ENCODE measurements at places on chromosomes 12 and 14.

- no peak for DNase-seq
These were observed 325.8 kb upstream of the OR4E1 start for GRCh38 chr14:21999402-21999801.

GRCh38 chr14:105476097-105476830 lies 1.6 kb downstream of the CRIP2 start:
- no peak for DNase-seq

GRCh38 chr12:30826276-30826675 lies 71.5 kb upstream of the CAPRIN2 start:
- DNase-seq = no peak

GRCh38 chr12:112971248-112971647 lies 7.1 kb upstream of the OAS2 start:
- DNase-seq = no peak

DNA sequence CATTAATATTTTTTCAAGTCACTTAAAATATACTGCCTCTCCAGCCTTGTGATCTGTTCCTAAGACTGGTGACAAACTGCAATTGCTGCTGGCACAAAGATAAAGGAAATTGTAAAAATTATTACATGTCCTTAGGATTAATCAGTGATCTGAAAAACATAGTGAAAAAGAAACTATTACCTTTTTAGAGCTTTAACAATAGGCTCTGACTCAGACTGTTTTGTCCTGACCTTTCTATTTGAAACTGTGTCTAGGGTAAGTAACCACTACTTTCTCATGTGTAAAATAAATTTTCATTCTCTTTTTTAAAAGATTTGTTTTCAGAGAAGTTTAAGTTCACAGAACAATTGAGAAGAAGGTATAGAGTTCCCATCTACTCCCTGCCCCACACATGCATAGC lies 80.4 kb upstream of the CLEC14A start:
- no peak for DNase-seq

GRCh38 chr14:59890676-59891075 lies 20.1 kb upstream of the RTN1 start:
- no peak for DNase-seq

DNA sequence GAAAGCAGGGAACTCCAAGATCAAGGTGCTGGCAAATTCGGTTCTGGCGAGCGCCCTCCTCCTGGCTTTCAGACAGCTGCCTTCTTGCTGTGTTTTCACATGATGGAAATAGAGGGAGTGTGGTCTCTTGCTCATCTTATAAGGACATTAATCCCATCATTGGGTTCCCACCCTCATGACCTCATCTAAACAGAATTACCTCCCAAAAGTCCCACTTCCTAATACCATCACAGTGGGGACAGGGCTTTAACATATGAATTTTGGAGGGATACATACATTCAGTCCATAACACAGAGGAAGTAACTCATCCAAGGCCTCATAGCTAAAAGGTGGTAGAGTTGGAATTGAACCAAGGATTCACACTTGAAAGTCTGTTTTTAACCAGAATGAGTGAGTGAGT lies 28.6 kb downstream of the DYRK2 start:
- no peak for DNase-seq

- no peak for DNase-seq
These were observed 15.4 kb downstream of the PDE1B start for GRCh38 chr12:54564768-54565167.

DNA sequence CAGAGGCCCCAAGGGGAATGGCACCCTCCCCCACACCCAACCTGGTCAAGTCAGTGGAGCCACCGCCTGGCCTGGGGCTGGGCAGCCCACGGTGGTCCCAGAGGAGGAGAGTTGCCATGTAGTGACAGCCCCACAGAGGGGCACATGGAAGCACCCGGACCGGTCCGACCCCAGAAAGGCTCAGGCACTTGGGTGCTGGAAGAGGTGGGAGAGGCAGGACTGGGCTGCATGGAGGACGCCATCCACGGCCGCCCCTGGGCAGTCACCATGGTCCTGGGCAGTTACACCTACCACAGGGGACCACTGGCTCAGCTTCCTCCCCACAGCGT lies 37.9 kb upstream of the TMEM179 start:
- DNase-seq = no peak

- no peak for DNase-seq
These were observed 1112.7 kb downstream of the LRFN5 start for GRCh38 chr14:42719391-42719790.

- no peak for DNase-seq
These were observed 63.9 kb downstream of the ITPK1 start for GRCh38 chr14:93051600-93052546.

DNA sequence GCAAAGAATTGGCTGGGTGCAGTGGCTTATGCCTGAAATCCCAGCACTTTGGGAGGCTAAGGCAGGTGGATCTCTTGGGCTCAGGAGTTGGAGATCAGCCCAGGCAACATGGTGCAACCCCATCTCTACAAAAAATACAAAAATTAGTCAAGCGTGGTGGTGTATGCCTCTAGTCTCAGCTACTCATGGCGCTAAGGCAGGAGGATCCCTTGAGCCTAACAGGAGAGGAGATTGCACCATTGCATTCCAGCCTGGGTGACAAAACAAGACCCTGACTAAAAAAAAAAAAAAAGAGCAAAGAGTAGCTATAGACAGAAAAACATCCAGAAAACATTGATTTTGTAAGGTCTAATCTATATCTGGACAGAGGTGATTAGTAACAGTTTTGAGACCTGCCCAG lies 25.0 kb downstream of the KIF21A start:
- DNase-seq = no peak

GRCh38 chr12:117441751-117442150 lies 80.3 kb upstream of the NOS1 start:
- no peak for DNase-seq

GRCh38 chr12:4526923-4527546 lies 11.7 kb upstream of the RAD51AP1 start:
- no peak for DNase-seq

- no peak for DNase-seq
These were observed 229.2 kb downstream of the ALX1 start for GRCh38 chr12:85509081-85509856.

DNA sequence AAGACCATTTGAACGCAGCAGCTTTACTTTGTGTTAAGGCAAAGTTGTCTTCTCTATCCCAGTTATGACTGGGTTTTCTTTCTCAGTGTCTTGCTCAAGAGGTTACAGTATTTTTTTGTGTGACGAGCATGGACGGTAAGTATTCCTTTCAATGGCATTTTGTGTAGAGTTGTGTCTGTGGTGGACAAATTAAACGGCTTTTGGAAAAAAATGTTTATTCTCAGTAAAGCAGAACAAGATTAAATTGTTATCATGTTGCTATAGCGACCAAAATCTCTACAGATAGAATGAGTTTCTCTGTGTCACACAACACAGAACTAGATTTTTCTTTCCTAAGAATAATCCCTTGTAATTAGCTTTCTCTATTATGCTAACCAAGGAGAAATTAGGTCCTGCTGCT lies 417.1 kb downstream of the AEBP2 start:
- DNase-seq = no peak

- DNase-seq = no peak
These were observed 36.3 kb downstream of the PTHLH start for GRCh38 chr12:27936196-27936595.

DNA sequence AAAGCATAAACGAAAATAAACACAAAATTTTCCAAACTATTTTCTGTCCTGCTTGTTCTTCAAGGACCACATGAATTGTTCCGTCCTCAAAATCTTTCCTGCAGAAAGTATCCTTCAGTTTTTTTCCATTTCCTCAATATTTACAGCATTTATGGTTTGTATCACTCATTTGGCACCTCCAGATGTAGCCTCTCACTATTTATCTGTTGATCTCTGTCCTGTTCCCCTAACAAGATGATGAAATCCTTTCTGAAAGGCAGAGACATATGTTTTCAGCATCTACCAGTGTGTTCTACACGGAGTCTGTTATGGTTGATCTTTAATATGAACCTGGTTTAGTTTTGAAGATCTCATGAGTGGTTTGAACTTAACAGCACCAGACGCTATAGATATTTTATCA lies 490.2 kb downstream of the NELL2 start:
- DNase-seq = no peak

- DNase-seq = peak; percentile 85
These were observed 393 bp upstream of the DCAF5 start for GRCh38 chr14:69153152-69153872.

GRCh38 chr14:43471595-43471994 lies 1035.5 kb downstream of the FSCB start:
- DNase-seq = no peak

DNA sequence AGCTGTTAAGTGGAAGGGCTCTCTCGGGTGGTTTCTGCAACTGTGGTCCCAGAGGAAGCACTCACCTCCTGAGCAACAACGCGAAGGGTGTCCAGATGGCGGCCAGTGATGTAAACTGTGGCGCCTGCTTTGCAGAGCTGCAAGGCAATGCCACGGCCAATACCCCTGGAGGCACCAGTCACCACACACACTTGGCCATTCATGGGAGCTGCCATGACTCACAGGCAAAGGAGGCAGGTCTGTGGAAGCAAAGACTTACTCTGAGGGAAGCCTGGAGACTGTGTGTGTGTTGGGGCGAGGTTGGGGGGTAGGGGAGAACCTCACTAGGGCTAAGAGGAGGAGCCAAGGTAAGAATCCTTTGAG lies 707 bp downstream of the DHRS1 start:
- DNase-seq = no peak

DNA sequence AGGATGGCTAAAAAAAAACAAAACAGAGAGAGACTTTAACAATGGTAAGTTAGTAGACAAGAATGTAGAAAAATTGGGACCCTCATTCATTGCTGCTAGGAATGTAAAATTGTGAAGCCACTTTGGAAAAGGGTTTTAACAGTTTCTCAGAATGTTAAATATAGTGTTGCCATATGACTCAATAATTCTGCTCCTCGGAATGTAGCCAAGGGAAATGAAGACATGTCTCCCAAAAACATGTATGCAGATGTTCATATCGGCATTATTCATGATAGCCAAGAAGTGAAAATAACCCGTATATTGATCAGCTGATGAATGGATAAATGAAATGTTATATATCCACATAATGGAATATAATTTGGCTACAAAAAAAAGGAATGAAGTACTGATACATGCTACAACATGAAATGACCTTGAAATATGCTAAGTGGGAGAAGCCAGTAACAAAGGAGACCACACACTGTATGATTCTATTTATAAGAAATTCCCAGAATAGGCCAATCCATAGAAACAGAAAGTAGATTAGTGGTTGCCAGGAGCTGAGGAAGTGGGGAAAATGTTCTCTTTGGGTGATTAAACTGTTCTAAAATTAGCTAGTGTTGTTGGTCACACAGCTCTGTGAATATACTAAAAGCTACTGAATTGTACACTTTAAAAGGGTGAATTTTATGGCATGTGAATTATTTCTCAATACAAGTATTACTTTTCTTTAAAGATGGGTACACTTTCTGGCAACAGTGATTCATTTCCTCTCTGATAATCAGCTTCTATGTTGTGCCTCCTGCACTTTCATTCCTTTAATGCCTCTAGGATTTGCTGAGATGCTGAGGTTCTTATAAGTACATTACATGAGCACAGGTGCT lies 132.5 kb downstream of the DAAM1 start:
- DNase-seq = no peak

- no peak for DNase-seq
These were observed 94.3 kb downstream of the C12orf42 start for GRCh38 chr12:103401421-103401820.

- no peak for DNase-seq
These were observed 17.8 kb downstream of the TAOK3 start for GRCh38 chr12:118354903-118355302.

DNA sequence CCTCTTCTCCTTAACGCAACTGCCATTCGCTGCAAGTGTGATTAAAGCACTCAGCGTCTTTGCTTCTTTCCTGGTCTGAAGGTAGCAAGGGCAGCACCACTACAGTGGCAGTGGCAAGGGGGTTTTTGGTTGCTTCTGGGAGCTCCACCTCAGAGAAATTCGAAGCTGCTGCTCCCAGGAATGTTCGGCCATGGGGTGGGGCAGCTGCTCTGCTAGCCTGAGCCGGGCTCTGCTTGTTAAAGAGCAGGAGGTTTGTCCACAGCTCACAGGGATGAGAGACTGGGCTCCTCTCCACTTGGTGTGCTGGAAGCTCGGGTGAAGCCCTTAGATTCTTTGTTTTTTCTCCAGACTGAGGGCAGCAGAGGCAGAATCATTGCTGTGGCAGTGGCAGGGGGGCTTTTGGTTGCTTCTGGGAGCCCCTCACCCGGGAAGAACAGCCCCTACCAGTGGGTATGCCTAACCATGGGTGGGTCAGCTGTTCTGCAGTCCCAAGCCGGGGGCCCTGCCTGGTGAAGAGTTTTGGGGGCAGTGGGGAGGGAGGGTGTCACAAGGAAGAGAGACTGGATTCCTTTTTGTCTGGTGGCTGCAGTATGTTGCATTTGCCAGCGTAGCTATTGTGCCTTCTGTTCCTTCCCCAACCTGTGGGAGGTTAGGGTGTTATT lies 340.2 kb downstream of the AEBP2 start:
- no peak for DNase-seq

DNA sequence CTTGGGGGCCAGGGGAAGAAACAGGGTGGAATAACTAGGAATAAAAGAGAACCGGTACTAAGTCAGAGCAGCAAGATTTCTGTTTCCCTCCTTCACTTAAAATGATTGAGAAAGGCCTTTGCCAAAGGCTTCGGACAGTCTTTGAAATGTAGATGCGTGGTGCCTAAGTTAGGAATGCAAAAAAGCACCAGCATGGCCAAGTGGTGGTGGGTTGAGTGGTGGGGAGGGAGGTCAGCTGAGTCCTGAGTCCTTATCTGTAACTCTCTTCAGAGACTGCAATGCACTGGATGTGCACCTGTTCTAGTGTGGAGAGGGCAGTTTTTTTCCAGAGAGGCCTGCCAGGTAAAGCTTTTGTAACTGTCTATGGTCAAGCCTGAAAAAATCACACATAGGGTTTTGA lies 919.9 kb downstream of the FSCB start:
- no peak for DNase-seq

DNA sequence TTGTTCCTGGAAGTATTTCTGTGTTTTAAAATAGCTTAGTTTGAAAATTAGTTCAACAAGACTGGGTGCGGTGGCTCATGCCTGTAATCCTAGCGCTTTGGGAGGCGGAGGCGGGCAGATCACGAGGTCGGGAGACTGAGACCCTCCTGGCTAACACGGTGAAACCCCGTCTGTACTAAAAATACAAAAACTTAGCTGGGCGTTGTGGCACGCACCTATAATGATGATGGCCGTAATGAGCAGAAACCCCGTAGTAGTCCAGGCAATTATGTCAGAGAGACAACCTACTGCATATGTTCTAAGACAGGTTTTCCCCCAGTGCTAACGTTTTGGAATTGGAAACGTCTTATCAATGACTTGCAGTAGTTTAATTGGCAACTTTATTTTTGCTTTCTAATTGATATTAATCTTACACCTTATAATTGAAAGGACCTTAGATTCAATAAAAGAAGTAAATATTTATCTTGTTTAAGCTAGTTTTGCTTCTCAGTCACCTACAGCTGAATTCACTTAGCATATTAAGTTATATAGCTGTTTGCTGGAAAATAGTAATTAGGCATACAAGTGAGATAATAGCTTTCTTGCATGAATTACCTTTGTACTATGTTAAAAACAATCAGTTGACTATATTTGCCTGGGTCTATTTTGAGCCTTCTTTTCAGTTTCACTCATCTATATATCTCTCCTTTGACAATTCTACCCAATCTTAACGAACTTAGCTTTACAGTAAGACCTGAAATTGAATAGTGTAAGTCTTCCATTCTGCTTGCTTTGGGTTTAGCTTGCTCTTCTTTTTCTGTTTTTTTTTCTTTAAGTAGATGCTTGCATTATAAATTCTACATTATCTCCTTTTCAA lies 15.6 kb downstream of the CLECL1 start:
- DNase-seq = no peak

- DNase-seq = no peak
These were observed 11.7 kb upstream of the ANKLE2 start for GRCh38 chr12:132773077-132773955.

Measured in GM12864 (cell line).